Stimulated activated CD8-positive, alpha-beta memory T cell treated with anti-CD3 and anti-CD28 coated beads, Interleukin-4, amount 100 ng/mL, for 4 hours (primary cell): ENCODE measurements at places on chromosomes 11 and 22.

GRCh38 chr11:64229744-64230170 lies 591 bp upstream of the DNAJC4 start:
- no peak for DNase-seq

GRCh38 chr11:36069576-36070212 lies 125.8 kb downstream of the LDLRAD3 start:
- no peak for DNase-seq

DNA sequence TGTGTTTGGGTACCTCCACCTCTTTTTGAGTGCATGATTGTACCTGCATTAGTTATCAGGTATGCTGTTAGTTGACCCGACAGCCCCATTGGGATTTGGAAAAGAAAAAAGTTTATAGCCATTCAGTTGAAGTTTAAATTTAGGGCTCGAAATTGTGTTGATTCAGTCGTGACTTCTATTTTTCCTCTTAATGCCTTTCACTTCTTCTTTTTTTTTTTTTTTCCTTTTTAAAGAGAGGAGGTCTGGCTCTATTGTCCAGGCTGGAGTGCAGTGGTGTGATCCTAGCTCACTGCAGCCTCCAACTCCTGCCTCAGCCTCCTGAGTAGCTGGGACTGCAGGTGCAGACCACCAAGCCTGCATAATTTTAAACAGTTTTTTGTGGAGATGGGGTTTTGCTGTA lies 2.3 kb downstream of the STT3A start:
- DNase-seq: no peak

GRCh38 chr11:1852877-1853276 lies at the start of gene LSP1:
LSP1 (plus strand) TSS chr11:1853084; CDS start chr11:1853145, 61 bp downstream.
- peak; percentile 53 for DNase-seq

GRCh38 chr11:590997-591396 lies 14.7 kb downstream of the PHRF1 start:
- no peak for DNase-seq

GRCh38 chr11:41283191-41283930 lies 176.1 kb downstream of the LRRC4C start:
- no peak for DNase-seq
